ENCODE measurements at places on chromosomes 6 and 20. TPM values are rescaled to one million over a fixed set of nuclear protein-coding genes. Genes with fewer than 3 reads are reported as not detected.

Gene RCAN2
- 5.6 TPM for total RNA-seq

DNA sequence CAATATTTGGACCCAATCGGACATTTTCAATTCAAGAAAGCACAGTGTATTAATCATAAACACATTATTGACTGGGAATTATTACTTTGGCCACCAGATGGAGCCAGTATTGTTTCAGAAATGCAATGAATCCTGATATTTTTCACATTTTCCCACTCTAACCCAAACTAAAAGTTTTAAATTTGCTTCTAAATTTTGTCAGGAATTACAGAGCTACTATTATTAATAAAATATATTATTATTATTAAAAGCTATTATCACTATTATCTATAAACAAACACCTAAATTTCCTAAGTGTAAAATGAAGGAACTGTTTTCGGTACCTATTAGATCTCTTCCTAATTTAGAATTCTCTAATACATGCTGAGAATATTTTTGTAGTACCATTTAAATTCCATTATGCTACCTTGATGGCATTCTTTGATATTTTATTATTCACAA lies 245.3 kb downstream of the OGFRL1 start:
- DNase-seq = peak; percentile 48

GRCh38 chr20:39036011-39036410 lies 73.9 kb downstream of the DHX35 start:
- peak; percentile 54 for DNase-seq

DNA sequence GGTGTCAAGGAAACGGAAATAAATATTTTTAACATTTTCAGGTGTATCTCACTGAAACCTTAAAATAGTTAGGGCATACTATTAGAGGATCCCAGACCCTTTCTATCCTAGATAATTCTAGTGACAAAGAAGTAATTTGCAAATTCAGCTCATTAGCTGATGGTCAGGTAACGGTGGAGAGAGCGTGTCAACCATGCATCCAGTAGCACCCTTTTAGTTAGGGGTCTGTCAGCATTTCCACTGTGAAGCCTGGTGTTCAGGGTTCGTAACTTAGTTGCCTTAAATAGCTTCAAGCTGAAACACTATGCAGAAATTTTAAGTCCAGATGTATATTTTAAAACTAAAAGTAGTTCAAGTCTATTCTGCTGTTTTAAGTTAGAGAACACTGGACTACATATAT lies 48.5 kb upstream of the SUPT3H start:
- no peak for DNase-seq

Gene PSORS1C2
- not detected for total RNA-seq

DNA sequence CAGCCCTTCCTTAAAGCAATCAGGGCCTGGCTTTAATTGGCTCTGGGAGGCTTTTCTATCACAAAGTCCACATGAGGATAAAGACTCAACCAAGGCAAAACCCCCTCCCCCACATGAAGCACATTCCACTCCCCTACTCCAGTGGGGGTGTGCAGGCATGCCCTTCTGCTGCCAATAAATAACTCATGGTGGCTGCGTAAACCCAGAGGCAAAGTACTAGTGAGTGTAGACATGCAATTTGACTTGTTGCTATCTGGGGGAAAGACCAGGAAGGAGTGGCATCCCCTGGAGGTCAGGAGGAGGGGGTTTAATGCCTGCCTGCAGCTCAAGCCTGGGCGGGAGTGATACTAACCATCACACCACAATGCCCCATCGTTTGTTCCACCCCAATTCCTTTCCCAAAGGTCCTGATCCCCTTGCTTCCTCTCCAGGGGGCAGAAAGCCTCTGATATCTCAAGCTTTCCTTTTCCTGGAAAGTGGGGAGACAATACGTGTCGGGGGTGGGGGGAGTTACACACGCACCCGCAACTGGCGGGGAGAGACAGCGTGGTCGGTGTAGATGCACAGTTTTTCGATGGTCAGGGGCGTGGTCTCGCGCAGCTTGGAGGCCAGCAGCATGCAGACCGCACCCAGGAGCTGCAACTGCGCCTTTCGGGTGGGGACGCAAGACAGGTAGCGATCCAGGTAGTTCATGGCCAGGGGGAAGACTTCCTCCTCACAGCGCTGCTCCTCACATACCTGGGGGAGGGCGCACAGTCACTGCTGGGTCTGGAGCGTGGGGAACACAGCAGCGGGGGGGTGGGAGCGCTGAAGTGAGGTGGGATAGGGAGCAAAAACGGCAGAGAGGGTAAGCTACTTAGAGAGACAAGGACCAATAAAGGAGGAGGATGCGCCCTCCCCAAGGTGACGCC lies 1.5 kb downstream of the CCND3 start:
- peak; percentile 61 for DNase-seq

DNA sequence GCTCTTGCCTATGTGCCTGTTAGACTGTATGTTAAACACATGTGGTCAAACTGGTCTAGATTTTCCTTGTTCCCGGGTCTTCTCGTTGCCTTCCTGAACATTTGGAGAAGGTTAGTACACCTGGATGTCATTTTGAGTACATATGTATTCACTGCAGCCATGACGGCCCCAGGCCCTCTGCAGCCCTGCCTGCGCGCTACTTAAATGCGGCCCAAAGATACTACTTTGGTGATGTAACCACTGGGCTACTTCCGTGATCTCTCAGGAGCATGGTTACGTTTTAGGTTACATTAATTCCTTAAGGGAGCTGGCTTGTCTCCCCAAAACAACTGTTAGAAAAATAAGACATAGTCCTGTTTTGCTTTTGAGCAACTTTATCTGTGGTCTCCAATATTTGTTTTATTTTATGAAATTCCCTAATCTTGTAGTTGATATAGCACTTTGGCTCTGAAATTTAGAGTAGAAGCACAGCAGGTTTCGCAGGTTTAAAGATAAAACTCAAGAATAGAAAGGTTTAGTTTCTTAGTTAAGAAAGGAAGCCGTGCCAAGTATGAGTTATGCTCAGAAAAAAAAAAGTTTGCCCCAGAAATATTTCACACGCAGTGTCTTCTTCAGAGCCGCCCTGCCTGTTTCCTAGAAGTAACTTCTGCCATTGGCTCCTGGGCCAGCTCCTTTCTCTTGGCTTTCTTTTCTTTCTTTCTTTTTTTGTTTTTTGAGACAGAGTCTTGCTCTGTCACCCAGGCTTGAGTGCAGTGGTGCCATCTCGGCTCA lies 38.1 kb downstream of the TIAM2 start:
- DNase-seq = no peak

Gene TFB1M
- total RNA-seq = 28.9 TPM

- DNase-seq = no peak
These were observed at the start of gene MCCD1 for GRCh38 chr6:31528821-31529328. TSS of gene MCCD1 (plus strand) at chr6:31528962. CDS start at chr6:31529015, 53 bp downstream.

DNA sequence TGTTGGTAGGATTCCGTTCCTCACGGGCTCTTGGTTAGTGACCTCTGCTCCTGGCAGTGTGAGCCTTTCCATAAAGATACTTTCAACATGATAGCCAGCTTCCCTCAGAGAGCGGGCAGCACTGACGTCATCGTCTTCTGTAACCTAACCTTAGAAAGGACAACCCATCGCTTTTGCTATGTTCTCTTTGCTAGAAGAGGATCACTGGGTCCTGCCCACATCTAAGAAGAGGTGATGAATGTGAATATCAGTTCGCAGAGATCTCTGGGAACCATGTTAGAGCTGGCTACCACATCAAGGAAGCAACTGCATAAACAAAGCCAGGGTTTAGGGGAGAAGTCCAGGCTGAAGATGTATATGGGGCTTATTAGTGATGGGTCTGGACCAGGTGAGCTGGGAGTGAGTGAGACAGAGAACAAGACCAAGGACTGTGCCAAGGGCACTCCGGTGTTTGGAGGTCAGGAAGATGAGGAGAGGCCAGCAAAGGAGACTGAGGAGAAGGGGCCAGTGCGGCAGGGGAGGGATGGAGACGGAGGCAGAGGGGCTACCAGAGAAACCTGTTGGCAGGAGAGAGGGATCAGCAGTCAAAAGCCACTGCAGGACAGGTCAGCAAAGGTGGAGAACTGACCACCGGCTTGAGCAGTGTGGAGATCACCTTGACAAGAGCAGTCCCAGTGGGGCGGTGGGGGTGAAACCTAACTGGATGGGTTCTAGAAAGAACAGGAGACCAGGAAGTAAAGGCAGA lies 39.7 kb downstream of the PIM1 start:
- DNase-seq = no peak

Gene DEFB124
- not detected for total RNA-seq

DNA sequence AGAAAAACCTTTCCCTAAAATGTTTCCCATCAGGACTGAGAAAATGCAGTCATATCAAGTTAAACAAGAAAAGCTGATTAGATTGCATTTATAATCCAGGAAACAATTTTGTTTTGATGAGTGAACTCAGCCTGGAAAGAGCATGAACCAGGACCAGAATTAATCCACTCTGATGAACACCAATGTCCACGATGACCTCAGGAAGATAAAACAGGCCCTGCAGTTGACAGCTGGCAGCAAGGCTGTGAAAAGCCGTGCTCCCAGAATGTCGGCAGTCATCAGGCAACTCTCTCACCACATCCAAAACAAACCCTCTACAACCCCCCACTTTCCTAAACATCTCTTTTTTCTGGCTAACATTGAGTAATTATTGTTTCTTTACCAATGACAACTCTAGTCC lies 74.0 kb upstream of the PROKR2 start:
- no peak for DNase-seq

Gene LTB
- total RNA-seq = not detected

Measured in fibroblast of lung (primary cell).